CD4-positive, alpha-beta T cell treated with Interleukin-4 for 1 hour (primary cell): ENCODE measurements at places on chromosomes 3 and 15.
A peak's percentile ranks its signal among the peaks of the same experiment; 100 is the strongest.

- DNase-seq = no peak
Observed at GRCh38 chr15:41633609-41634008, 26.6 kb upstream of the MGA start.

GRCh38 chr3:170301405-170301804 is 56.1 kb upstream of the SKIL start:
- no peak for DNase-seq

DNA sequence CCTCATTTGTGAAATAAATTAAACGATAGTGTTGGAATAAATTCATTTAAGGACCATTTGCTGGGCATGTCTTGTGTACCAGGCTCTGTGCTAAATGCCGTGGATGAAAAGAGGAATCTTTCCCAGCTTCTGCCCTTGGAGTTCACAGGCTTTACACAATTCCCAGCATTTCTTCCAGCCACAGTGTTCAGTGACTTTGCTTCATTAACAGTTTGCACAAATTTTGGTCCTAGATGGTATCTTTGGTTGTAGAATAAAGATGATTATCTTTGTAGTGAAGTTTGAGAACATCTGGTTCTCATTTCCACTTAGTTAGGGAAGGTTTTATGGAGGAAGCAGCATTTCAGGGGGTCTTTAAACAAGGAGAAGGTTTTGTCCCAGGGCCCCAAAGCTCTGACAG is 100.1 kb downstream of the LRTM1 start:
- no peak for DNase-seq

- DNase-seq = no peak
Observed at GRCh38 chr3:160953686-160954085, 151.5 kb downstream of the B3GALNT1 start.

DNA sequence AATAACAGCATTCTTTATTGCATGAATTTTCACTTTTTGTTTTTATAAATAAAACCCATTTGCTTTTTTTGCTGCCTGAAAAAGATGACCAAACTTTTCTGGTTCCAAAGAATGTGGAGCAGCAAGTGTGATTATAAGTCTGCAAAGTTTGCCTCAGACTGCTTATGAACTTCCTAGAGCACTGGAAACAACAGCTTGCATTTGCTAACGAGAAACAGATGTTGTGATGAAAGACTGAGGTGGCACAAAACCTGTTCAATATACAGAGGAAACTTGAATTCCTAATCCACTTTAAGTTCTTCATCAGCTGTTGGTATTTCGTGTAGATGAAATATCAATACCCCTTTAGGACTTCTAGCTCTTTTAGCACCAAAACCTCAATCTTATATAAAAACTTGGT is 9.3 kb downstream of the ZPLD1 start:
- DNase-seq = no peak

GRCh38 chr3:101262393-101263240 is 57.8 kb downstream of the IMPG2 start:
- DNase-seq = no peak

DNA sequence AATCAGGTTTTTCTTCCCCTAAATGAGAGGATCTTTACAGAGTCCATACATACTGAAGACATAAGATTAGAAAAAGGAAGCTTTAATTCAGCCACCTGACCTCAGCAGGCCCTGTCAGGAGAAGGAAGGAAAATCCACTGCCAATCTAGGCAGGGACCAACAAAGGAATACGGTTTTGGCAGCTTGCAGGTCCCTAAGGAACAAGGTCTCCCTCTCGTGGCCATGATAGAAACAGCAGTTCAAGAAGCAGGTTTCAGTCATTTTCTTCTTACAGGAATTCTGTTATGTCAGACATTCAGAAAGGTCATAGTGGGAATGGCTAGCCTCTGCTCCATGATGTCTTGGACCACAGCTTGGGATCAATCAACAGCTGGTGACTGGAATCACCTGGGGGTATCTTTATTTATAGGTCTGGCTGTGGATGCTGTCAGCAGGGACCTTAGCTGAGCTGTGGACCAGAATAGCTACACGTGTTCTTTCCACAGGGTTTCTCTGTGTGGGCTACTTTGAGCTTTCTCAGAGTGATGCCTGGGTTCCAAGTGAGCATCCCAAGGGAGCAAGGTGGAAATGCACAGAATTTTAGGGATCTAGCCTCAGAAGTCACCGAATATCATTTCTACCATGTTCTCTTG is 9.4 kb upstream of the CMSS1 start:
- DNase-seq = peak; percentile 53

GRCh38 chr3:124078953-124079911 is 87.3 kb upstream of the ROPN1 start:
- peak; percentile 23 for DNase-seq

- DNase-seq = no peak
Observed at GRCh38 chr15:59998950-59999611, 5.0 kb upstream of the FOXB1 start.

GRCh38 chr15:91782221-91782620 is 71.3 kb upstream of the SLCO3A1 start:
- no peak for DNase-seq

DNA sequence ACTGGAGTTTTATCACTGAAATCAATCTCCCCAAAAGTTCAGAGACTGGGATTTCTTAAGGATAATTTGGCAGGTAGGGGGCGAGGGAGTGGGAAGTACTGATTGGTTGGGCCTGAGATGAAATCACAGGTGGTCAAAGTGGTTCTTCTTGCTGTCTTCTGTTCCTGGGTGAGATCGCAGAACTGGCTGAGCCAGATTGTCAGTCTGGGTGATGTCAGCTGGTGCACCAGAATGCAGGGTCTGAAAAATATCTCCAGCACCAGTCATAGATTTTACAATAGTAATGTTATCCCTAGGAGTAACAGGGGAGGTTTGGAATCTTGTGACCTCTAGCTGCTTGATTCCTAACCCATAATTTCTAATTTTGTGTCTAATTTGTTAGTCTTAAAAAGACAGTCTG is 86.7 kb upstream of the SLC25A36 start:
- DNase-seq = no peak

GRCh38 chr3:25468866-25469319 is 40.8 kb downstream of the RARB start:
- no peak for DNase-seq

- DNase-seq = no peak
Observed at GRCh38 chr3:150905339-150905738, at the start of gene MINDY4B. Gene MINDY4B (minus strand): TSS chr3:150905439. CDS start chr3:150905439, 0 bp downstream.

DNA sequence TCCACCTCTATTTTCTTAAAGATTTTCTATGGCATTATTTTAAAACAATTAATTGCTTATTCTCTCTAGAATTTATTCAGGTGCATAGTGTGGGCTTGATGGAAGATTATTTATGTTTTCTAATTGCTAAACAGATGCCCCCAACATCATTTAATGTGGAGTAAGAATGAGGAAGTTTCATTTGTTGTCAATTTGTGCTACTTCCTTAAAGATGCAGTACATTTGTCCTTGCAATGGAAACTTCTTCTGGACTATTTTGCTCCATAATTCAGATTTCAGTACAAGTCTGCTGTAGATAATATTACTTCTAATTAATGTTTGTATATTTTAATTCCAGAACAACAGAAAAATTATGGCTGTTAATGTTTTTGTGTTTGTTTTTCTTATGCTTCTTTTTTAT is 104.8 kb downstream of the TGFBR2 start:
- no peak for DNase-seq

DNA sequence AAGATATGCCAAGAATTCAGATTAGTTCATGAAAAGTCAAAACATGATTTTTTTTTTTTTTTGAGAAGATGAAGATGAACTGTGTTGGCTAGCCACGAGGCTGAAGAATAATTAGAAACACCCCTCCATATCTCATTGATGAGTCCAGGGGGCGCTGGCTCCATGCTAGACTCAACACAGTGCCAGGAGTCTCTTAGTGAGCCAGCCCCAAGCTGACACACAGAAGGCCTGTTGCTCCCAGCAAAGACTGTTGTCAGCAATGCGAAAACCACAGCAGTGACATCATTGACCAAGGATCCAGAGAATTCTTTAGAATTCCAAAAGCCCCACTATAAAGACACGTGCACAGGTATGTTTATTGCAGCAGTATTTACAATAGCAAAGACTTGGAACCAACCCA is 185.2 kb downstream of the ANXA2 start:
- DNase-seq = no peak

DNA sequence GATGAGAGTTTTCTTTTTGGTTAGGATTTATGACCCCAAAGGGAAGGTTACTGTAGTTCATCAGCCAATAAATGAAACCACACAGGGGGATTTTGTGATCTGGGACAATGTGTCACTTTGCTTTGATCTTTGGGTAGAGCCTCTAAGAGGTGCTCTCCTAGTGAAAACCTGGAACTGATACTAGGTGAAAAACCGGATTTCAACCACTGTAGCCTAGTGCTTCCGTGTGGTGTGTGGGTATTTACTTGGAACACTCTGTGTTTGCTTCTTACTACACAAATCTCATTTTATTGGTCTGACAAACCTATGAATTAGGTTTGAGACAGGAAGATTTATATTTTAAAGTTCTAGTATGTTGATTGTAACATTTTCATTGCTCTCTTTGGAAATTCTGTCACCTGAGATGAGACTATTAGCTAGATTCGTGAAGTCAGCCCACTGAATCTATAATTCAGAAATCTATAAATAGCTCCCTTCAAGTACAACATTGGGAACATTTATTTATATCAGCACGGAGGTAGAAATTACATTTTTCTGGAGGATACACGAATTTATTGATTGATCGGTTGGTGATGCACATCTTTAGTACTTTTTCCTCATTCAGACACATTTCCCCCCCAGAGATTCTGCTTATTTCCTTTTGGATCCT is 119.8 kb downstream of the AKAP13 start:
- DNase-seq = no peak

DNA sequence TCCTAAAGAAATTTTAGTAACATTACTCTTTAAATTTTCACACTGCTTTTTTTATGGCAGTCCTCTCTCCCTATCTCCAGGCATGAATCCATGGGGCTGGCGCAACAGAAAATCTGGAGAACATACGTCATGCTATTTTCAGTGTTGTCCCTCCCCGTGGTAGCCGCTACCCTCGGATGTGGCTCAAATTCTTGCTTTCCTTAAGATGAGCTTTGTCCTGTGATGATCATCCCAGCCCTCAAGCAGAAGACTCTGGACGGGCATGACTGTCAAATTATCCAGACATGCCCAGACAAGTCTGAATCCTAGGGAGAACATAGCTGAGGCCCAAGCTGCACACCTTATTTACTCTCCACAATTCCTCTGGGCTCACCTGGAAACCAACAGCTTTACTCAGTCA is 49.1 kb downstream of the FMN1 start:
- DNase-seq = no peak

DNA sequence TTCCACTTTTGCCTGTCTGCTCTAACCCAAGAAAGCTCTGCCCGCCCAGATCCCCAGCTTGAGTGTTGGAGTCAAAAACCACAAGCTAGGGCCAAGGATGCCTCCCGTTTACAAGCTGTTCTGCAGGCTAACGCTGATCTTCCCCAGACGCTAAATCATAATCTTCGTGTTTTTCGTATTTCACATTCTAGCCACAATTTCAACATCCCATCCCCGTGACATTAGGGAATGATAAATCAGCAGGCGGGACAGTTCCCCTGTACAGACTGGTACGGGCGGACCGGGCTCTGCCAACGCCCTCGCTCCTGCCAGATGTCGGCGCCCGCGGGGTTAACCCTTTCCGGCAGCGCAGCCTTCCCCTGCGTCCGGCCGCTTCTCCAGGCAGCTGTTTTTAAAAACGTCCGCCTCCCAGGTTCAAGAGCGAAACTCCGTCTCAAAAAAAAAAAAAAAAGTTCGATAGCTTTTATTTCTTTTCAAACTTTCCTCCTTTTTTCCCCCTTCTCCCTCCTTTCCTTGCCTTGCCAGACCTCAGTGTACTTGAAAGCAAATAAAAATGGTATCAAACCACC is 81.0 kb upstream of the BNC1 start:
- no peak for DNase-seq

- DNase-seq = peak; percentile 2
Observed at GRCh38 chr3:170809007-170809974, 60.7 kb downstream of the RPL22L1 start.

GRCh38 chr3:128629936-128630335 is 20.7 kb downstream of the RPN1 start:
- no peak for DNase-seq

- DNase-seq = no peak
Observed at GRCh38 chr3:197615430-197615829, 59.7 kb upstream of the BDH1 start.

DNA sequence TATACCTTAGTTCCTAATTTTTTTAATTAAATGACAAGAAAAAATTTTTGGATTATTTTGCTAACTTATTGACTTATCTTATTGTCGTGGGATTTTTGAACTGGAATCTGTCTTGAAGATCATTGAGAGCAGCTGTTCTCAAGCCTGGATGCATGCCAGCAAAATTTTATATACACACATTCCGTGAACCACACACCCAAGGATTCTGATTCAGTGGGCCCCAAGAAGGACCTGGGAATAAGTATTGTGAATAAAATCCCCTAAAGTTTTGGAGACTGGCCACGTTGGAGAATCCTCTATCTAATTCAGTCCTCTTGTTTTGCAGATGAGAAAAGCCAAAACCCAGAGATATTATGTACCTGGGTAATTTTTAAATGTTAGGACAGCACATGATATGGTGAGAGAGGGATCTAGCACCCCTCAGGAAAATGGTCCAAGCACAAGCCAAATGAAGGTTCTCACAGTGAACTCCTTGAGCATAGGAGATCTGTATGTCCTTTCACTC is 55.2 kb downstream of the UNC13C start:
- DNase-seq = no peak

GRCh38 chr3:174863488-174863887 is 4.4 kb downstream of the NAALADL2 start:
- no peak for DNase-seq

DNA sequence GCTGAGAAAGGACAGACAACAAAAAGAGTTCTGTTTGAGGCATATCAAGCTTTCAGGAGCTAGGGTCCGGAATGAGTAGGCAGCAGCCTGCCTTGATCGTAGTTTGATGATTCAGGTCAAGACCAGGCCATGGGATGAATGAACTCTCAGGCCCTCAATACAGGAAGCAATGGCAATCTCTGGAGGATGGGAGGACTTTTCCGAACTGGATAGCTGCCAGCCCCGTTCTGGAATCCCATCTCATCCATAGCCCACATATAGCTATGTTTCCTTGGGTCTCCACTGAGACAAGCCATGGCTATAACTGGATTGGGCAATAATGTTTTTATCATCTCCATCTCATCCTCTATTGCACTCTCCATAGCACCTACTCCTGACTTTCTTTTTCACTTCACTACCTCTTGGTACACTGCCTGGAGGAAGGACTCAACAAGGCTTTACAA is 12.8 kb downstream of the AHSG start:
- no peak for DNase-seq

- no peak for DNase-seq
Observed at GRCh38 chr3:50470658-50471057, 32.8 kb downstream of the CACNA2D2 start.

- DNase-seq = no peak
Observed at GRCh38 chr15:60479361-60480110, 594 bp upstream of the ICE2 start.
